CD4-positive, alpha-beta T cell treated with Interferon gamma for 1 hour (primary cell): ENCODE measurements at places on chromosomes 7 and 10.

- no peak for DNase-seq
Measured at GRCh38 chr7:22781230-22781711, 41.4 kb downstream of the TOMM7 start.

- DNase-seq: no peak
Measured at GRCh38 chr7:68246189-68246633, 1249.6 kb downstream of the TYW1 start.

- no peak for DNase-seq
Measured at GRCh38 chr10:21169271-21169670, 272.2 kb upstream of the NEBL start.

- DNase-seq: no peak
Measured at GRCh38 chr7:151115836-151116418, 29.7 kb downstream of the AGAP3 start.
